AG04450 (cell line): ENCODE measurements at places on chromosomes 2 and 18.

- DNase-seq = no peak
These were observed 17.4 kb upstream of the IHH start for GRCh38 chr2:219078126-219078525.

- no peak for DNase-seq
These were observed 586.0 kb upstream of the VRK2 start for GRCh38 chr2:57460396-57461276.

DNA sequence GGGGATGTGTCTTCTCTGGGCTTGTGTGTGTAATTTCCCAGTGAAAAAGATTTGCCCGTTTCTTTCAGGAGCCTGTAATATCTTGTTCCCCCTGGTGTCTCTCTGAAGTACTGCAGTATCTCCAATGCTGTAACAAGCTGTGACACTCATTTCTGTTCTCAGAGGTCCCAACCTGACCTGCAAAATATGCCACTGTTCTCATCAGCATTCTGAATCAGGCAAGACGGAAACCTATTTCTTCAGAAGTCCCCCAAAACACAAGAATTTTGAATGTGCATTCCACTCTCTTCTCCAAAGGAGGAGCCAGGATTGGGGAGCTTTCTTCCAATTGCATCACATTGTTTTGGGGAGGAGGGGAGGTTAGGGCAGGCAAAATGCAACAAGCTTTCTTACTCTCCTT is 77.0 kb upstream of the CNGA3 start:
- DNase-seq = peak; percentile 15

DNA sequence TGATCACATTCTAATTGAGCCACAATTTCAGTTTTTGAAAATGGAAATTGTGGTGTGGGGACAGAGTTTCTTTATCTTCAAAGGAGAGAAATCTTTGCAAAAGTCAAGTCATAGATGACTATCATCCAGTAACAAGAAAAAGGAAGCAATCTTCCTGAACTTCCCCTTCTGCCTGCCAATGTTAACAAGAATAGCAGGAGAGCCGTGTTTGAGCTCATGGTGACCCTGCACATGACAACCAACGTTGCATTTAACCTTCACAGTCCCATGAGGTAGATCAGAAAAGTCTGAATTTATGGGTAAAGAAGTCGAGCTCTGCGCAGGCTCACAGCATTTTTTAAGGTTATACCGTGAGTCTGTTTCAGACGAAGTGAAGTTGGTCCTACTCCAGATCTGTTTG is 454.9 kb downstream of the LPIN1 start:
- no peak for DNase-seq

- DNase-seq = no peak
These were observed 35.0 kb downstream of the SNED1 start for GRCh38 chr2:241033336-241033987.

DNA sequence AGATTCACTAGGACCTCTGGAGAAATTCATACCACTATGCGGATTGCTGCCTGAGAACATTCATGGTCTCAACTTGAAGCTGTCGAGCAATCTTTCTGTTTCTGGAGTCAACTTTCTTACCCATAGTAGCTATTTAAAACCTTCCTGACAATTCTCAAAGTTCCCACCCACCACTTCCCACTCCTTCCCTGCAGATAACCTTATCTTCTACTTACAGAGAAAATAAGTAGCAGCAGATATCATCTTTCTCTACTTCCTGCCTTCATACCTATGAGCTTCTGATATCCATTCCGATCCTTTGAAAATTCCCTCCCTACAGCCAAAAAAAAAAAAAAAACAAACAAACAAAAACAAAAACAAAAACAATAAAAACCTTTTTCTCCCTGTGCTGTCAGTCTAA is 81.2 kb upstream of the CYRIA start:
- DNase-seq = no peak

DNA sequence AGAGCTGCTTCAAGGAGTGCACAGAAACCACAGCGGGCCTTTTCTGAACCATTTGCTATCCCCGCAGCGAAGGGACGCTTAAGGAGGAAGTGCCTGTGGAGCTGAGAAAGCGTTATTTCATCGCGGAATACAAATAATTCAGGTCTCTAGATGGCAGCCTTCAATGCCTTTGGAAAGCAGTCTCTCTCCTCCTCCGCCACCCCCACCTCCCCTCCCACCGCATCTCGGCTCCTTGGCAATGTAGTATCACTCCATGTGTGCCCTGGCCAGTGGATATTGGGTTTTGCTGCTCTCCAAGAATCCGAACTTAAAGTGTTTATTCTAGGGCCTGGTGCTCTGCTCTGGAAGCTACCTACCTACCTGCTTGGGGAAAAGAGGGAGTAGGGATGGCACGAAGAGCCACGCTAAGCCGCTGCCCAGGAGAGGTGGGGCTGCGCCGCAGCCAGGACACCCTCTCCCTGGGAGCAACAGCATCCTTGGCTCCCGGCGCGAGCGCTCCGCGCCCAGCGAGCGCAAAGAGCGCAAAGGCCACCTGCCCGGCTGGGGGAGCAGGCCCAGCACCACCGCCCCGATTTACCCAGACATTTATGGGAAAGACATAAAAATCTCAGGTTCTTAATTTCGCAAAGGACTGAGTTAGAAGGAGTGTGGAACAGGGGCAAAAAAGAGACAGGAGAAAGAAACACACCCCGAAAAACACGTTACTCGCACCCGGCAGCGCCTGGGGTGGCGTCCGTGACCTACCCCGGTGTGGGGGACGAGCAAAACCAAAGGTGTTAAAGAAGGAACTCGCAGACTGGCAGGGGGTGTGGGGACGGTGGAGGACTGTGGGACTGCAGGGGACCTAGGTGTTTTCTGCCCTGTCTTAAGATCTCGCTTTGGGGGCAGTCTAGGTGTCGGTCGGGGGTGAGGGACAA is 1.0 kb downstream of the SPHKAP start:
- no peak for DNase-seq

DNA sequence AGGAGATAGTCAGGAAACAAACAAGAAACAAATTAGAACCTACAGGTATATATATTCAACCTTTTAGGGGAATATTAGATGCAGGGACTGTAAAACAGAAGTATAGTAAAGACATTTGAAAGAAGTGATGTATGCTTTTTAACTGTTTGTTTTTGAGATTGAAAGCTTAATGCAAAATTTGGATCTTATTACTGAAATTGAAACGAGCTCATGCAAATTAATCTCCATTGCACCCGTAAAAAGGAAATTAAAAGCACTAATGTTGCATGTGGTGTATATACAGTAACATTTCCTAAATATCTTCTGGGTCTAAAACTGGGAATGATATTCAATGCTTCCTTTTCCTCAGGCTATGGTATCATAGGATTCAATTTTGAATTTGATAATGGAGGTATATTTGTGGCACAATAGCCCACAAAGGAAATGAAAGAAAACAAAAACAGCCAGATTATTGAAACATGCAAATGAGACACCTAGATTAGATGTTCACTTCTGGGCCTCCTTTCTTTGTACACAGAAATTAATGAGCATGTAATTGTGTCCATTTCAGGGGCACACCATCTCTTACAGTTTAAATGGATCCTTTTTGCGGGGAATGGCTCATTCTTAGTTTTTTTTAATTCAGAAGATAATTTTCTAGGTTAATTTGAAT is 1.6 kb upstream of the ELOA2 start:
- DNase-seq = no peak

- DNase-seq = no peak
These were observed 66.6 kb upstream of the RND3 start for GRCh38 chr2:150554046-150554445.

DNA sequence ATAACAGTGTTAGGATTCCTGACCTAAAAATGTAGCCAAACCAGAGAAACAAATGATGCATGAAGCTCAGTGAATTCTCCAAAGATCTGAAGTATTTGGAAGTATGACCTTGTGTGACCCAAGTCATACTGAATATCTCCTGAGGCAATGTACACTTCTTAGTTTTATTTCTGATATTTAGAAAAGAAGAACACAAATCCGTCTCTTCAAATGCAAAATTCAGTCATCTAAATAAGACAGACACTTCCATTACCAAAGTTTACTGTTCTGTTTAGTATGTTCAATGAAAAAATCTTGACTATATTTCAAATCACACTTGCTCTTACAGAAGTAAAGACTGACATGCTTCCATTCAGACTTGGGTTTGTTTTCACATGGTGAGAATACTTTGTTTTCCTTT is 495.7 kb downstream of the RIT2 start:
- no peak for DNase-seq

GRCh38 chr2:104673225-104673624 is 180.7 kb upstream of the POU3F3 start:
- DNase-seq = no peak

DNA sequence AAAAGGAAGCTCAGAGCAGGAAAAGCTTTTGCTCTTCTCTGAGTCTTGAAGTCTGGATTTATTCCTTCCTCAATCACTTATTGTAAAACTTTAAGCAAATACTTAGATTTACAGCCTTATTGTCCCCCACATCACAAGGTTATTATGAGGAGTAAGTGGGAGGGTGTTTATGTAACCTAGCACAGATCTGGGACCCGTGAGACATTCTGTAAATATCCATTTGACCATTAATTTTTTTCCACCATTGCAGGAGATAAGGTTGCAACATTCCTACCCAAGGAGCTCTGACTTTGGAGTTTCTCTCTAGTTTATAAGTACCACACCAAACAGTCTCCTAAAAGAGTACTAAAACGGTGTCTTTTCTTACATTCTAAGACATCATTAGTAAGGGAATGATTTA is 52.1 kb upstream of the CTIF start:
- peak; percentile 33 for DNase-seq

GRCh38 chr2:70790136-70790828 is at the start of gene FIGLA:
TSS of gene FIGLA (minus strand) at chr2:70790643. CDS start at chr2:70790638, 5 bp downstream.
- no peak for DNase-seq

DNA sequence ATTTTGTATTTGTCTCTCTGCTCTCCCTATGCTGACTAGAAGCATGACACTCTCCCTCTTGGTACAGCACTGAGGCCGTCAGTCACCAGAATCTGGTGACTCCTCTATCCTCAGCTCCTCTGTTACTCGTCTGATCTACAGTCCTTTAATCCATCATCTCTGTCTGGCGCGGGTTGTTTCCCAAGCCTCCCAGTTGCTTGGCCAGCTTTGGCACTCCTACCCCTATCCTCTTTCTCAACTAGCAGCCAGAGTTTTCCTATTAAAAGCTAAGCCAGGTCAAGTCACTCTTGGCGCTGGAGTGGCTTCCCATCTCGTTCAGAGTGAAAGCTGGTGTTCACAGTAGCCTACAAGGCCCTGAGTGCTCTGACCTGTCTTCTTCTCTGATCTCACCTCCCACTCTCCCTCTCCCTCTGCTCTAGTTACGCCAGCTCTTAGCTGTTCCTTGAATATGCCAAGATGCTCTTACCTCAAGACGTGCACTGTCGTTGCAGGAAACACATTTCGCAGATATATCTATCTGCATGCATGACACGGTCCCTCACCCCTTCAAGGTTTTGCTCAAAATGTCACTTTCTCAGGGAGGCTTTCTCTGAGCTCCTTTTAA is 41.8 kb upstream of the PSME4 start:
- no peak for DNase-seq

DNA sequence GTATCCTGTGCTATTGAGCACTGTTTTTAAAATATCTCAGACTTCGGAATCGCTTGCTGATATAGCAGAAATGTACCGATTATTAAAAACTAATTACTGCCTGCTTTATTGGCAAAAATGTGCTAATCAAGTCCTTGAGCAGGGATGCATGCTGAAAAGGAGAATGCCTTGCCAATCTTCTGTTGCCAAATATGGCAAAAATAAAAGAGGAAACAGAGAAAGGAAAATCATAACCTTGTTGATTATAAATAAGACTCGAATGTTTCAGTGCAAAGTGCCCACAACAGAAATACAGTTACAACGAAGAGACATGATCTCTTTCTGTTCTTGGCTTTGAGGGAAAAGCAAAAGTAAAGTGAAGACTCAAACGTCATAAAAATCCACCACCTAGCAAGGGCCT is 248.5 kb downstream of the TMEM182 start:
- DNase-seq = no peak

- no peak for DNase-seq
These were observed 69.8 kb downstream of the REV1 start for GRCh38 chr2:99420031-99420430.

DNA sequence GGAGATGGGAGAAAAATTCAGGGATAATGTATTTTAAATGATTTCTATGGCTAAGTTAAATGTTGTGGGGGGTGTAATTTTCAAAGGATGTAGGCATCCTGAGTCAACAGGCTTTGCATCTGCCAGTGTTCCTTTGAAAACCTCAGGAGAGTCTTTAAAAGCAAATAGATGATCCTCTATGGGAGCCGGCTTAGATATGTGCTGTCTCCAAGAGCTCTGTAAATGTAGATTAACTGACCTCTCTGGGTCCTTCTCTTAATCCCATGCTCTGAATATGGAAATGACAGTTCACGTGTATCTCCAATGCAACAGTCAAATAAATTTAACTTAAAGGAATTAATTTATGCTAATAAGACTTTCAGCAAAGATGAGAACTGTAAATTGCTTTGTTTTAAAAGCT is 292.7 kb downstream of the ERBB4 start:
- DNase-seq = no peak

GRCh38 chr2:109148117-109148746 is 19.2 kb downstream of the SH3RF3 start:
- DNase-seq = no peak

GRCh38 chr18:50775207-50775606 is 44.6 kb downstream of the MRO start:
- DNase-seq = no peak

- DNase-seq = no peak
These were observed 227.7 kb downstream of the RND3 start for GRCh38 chr2:150259746-150260145.

GRCh38 chr18:54712306-54712705 is 116.0 kb upstream of the RAB27B start:
- peak; percentile 36 for DNase-seq

DNA sequence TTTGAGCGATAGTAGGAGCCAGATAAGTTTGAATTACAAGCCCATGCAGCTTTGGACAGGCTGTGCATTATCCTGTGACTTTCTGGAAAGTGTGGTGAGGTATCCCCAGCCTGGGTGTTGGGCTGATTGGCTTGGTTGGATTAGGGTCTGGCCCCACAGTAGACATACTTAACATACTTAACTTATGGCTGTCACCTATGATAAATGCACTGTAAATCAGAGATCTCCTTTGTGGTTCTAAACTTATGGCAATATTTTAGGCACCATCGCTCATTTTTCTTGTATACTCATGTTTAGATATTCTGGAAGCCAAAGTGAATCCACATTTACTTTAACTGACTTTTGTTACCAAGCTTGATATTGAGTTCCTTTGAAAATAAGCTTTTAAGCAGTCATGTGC is 54.8 kb downstream of the SPTBN1 start:
- DNase-seq = no peak
